ENCODE measurements at places on chromosomes 16 and 17. TPM values are rescaled to one million over a fixed set of nuclear protein-coding genes. Genes with fewer than 3 reads are reported as not detected.

Gene CLEC3A
- total RNA-seq, result not detected

Gene CD300A
- total RNA-seq, result not detected

Gene KRTAP2-1
- not detected for total RNA-seq

Gene HOXB8
- total RNA-seq, result 7.3 TPM

Gene ASPHD1
- 26.3 TPM for total RNA-seq

Gene KLHL10
- total RNA-seq, result 0.18 TPM

Gene GFAP
- 0.85 TPM for total RNA-seq

Gene CNTNAP4
- not detected for total RNA-seq

Gene CCR7
- 1.3 TPM for total RNA-seq

Gene ZNF597
- 1.1 TPM for total RNA-seq

Gene RHBDL1
- 0.59 TPM for total RNA-seq

Gene RSAD1
- total RNA-seq, result 34.8 TPM

Gene SLFN14
- not detected for total RNA-seq

Gene TBC1D3
- total RNA-seq, result 0.07 TPM

Gene UMOD
- total RNA-seq, result not detected

Gene TEX14
- total RNA-seq, result 0.22 TPM

All from A549 treated with Mapracorat at 1 μM for 4 hours (cell line).